ENCODE measurements at places on chromosomes 5 and 9. TPM values are rescaled to one million over a fixed set of nuclear protein-coding genes. Genes with fewer than 3 reads are reported as not detected.
A peak's percentile ranks its signal among the peaks of the same experiment; 100 is the strongest.

DNA sequence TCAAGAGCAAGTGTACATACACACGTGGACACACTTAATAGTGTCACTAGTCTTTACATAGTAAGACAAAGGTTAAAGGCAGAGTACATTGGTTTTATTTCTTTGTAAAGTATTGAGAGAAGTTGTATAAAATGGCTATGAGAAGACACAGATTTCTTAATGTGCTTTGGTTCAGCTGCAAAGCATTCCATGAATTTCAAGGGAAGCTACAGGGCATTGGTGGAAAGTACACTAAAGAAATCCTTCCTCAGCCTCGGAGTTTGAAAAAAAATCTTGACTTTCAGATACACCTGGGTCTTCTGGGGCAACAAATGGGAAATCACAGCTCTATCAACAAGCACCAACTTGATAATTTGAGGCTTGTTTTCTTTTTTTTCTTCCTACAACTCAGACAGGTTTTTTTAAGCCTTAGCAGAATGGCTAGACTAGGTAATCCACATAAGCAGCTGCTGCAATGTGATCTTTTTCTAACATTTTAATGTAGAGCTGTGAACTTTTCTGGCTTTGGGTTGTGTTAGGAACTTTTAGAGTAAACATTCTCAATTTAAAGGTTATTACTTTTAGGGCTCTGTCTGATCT is 140.4 kb upstream of the FST start:
- DNase-seq: no peak
- no peak overlapping the region for H3K27ac ChIP-seq
- peaks cover 39% of the 10 kb centered on the region for H3K4me1 ChIP-seq
- H3K36me3 ChIP-seq: peaks cover 6% of the 10 kb centered on the region
- H3K4me3 ChIP-seq: no peak overlapping the region
- no peaks in the 10 kb centered on the region for H3K27me3 ChIP-seq

- H3K4me3 ChIP-seq: no peak overlapping the region
- no peak for DNase-seq
- H3K36me3 ChIP-seq: no peaks in the 10 kb centered on the region
- no peak overlapping the region for H3K27ac ChIP-seq
Measured at GRCh38 chr9:81073821-81074220, 615.5 kb downstream of the TLE1 start.

- no peak overlapping the region for H3K27ac ChIP-seq
- H3K4me3 ChIP-seq: no peak overlapping the region
- H3K4me1 ChIP-seq: peaks cover 12% of the 10 kb centered on the region
- H3K36me3 ChIP-seq: peaks cover 6% of the 10 kb centered on the region
- DNase-seq: no peak
Measured at GRCh38 chr9:72043576-72043975, 16.8 kb downstream of the C9orf57 start.

GRCh38 chr9:126516936-126517832 is 96.5 kb upstream of the LMX1B start:
- H3K4me1 ChIP-seq: peaks cover 19% of the 10 kb centered on the region
- no peaks in the 10 kb centered on the region for H3K36me3 ChIP-seq
- no peak overlapping the region for H3K27ac ChIP-seq
- DNase-seq: peak; percentile 90
- no peaks in the 10 kb centered on the region for H3K27me3 ChIP-seq

DNA sequence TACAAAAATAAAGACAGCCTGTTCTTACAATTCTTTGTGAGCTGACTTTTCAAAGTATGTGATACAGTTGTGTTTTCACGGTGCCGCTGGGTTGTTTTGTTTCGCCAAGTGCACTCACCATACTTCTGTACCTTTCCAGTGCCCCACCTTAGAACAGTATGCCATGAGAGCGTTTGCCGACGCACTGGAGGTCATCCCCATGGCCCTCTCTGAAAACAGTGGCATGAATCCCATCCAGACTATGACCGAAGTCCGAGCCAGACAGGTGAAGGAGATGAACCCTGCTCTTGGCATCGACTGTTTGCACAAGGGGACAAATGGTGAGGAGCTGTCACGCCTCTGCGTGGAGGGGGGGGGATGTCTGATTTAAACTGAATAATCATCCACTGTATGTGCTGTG is 12.9 kb downstream of the CCT5 start:
- H3K4me3 ChIP-seq: no peak overlapping the region
- DNase-seq: no peak
- peaks cover 91% of the 10 kb centered on the region for H3K36me3 ChIP-seq
- no peaks in the 10 kb centered on the region for H3K27me3 ChIP-seq

GRCh38 chr9:104866191-104866590 is 61.8 kb downstream of the ABCA1 start:
- H3K36me3 ChIP-seq: no peaks in the 10 kb centered on the region
- DNase-seq: peak; percentile 58
- H3K27me3 ChIP-seq: no peaks in the 10 kb centered on the region
- no peak overlapping the region for H3K4me3 ChIP-seq

DNA sequence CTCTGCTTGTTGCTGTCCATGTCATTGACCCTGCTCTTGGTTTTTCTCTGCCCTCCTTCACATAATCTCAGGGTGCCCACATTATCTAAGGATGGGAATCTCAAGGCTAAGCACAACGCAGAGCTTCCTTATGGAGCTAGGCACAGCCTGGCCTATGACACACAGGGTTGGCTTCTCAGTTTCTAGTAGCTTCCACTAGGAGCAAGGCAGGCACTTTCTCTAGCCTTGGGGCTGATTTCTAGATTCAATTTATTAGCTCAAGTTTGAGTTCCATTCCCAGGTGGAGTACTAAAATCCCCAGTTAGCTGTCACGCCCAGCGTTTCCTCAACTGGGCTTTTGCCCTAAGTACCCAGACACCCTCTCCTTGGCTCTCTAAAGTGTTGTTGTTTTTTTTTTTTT is 12.4 kb downstream of the IL4 start:
- peaks cover 11% of the 10 kb centered on the region for H3K36me3 ChIP-seq
- H3K4me1 ChIP-seq: no peaks in the 10 kb centered on the region
- no peak overlapping the region for H3K4me3 ChIP-seq
- H3K27me3 ChIP-seq: no peaks in the 10 kb centered on the region
- no peak for DNase-seq

GRCh38 chr9:106797299-106797698 is 65.7 kb upstream of the ZNF462 start:
- H3K27ac ChIP-seq: no peak overlapping the region
- H3K36me3 ChIP-seq: no peaks in the 10 kb centered on the region
- peak; percentile 57 for DNase-seq
- no peaks in the 10 kb centered on the region for H3K27me3 ChIP-seq

DNA sequence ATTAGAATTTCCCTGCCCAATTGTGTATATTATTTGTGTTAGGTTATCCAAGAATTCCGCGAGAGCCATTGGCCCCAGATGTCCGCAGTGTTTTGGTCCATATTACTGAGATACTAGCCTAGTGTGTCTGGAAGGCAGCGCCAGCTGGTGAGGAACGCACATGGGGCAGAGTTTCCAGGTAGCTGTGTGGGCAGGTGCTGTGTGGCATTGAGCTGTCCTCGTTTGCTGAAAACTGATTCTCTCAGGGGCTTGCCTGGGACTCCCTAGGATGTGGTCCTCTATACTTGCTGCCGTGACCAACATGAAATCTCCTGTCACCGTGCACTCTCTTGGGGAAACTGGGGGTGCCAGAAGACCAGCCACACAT is 288.7 kb downstream of the FANCC start:
- H3K4me3 ChIP-seq: no peak overlapping the region
- peaks cover 30% of the 10 kb centered on the region for H3K4me1 ChIP-seq
- peaks cover 80% of the 10 kb centered on the region for H3K36me3 ChIP-seq
- H3K27ac ChIP-seq: no peak overlapping the region
- no peaks in the 10 kb centered on the region for H3K27me3 ChIP-seq
- DNase-seq: no peak

Gene BTNL9
- total RNA-seq: not detected

Gene TTC23L
- 0.69 TPM for total RNA-seq

Gene NAIP
- total RNA-seq: 4.1 TPM

Measured in MCF 10A (cell line).